Left lobe of liver (tissue), 2 donors: ENCODE measurements at places on chromosomes 12 and 14. TPM values are rescaled to one million over a fixed set of nuclear protein-coding genes. Genes with fewer than 3 reads are reported as not detected.
A peak's percentile ranks its signal among the peaks of the same experiment; 100 is the strongest.

Gene JDP2
- 12.8 TPM for total RNA-seq

Gene PRIMA1
- total RNA-seq, result 0.30 TPM

Gene MYO1A
- 0.28 TPM for total RNA-seq

Gene EML5
- total RNA-seq, result 0.13 TPM

Gene INF2
- 63.1 TPM for total RNA-seq

Gene CSAD
- 53.6 TPM for total RNA-seq

Gene ACOT6
- 1.6 TPM for total RNA-seq

Gene IFI27
- total RNA-seq, result 20.4 TPM

Gene C12orf54
- not detected for total RNA-seq

Gene PLEKHG3
- 32.8 TPM for total RNA-seq

Gene SOAT2
- total RNA-seq, result 0.25 TPM

Gene KLRC3
- not detected for total RNA-seq

Gene SOX5
- total RNA-seq, result 32.2 TPM

Gene SYCP3
- not detected for total RNA-seq

Gene ZNF219
- 8.0 TPM for total RNA-seq

Gene SMIM41
- not detected for total RNA-seq

- DNase-seq, result no peak
These were observed 2.1 kb upstream of the ATP23 start for GRCh38 chr12:57939291-57939690.

GRCh38 chr12:6083601-6084000, 40.9 kb downstream of the VWF start:
- DNase-seq, result no peak

- DNase-seq, result no peak
These were observed 12.9 kb upstream of the EPS8 start for GRCh38 chr12:15801770-15802744.

- DNase-seq, result no peak
These were observed 2.4 kb downstream of the RND1 start for GRCh38 chr12:48863291-48863690.

GRCh38 chr14:93073910-93074769, 41.6 kb downstream of the ITPK1 start:
- no peak for DNase-seq

DNA sequence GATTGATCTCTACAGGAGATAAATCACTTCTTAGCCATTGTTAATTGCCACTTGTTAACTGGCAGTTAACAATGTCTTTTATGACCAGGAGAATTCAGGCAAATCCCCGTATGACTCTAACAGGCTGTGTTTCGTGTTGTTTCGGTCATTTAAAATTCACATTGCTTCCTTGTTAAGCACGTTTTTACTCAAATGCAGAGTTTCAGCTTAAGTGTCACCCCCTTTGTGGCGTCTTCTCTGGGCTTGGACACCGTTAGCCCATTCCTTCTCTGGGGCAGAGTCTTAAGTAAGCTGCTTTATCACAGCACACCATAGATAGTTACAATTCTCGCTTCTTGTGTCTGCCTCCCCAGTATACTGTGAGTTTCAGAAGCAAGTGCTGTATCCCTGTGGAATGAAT, 205.4 kb downstream of the EPS8 start:
- DNase-seq, result no peak

- DNase-seq, result no peak
These were observed 13.5 kb downstream of the PDE1B start for GRCh38 chr12:54562750-54563356.

GRCh38 chr12:132407451-132407961, 78.1 kb upstream of the GALNT9 start:
- no peak for DNase-seq

- no peak for DNase-seq
These were observed 165.9 kb upstream of the TMEM260 start for GRCh38 chr14:56413721-56414120.

GRCh38 chr12:120148011-120148410, 31.5 kb upstream of the RAB35 start:
- no peak for DNase-seq

DNA sequence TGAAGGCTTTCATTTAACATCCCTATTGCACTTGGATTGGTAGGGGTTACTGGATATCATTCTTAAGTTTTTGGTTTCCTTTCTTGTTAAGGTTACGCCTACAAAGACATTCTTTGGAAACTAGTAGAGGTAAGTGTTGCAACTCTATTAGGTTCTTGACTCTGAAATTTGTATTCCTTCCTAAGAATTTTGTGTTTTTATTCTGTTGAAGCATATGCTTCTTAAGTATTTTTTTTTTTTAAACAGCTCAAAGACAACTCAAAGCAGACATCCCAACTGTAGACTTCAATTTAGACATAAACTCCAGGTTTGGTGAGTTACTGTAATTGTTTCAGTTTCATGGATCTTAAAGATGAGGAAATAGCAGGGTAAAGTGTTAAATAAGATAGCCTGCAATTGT, 1.1 kb upstream of the RBMS2 start:
- no peak for DNase-seq

GRCh38 chr12:47734725-47735480, 9.6 kb upstream of the ENDOU start:
- DNase-seq, result no peak

DNA sequence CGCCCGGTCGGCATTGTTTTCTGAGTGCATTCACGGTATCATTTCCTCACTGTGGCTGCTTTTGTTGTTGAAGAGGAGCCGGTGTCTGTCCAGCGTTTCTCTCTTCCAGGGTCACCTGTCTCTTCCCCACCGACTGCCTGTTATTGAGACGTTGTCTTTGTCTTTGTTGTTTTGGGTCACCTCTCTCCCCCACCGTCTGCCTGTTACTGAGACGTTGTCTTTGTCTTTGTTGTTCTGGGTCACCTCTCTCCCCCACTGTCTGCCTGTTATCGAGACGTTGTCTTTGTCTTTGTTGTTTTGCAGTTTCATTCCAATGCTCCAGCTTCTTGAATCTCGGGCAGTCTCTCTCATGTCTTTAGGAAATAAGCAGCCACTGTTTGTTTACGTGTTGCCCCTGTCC, 69.9 kb downstream of the DDX51 start:
- no peak for DNase-seq

- no peak for DNase-seq
These were observed 7.2 kb downstream of the MGP start for GRCh38 chr12:14878488-14878887.

- no peak for DNase-seq
These were observed 168.0 kb upstream of the HMGA2 start for GRCh38 chr12:65656156-65656882.

GRCh38 chr12:100652488-100652887, 79.0 kb downstream of the GAS2L3 start:
- no peak for DNase-seq

- DNase-seq, result peak; percentile 39
These were observed 155.4 kb downstream of the DIO2 start for GRCh38 chr14:80055667-80056496.

GRCh38 chr12:11941606-11942337, 129.0 kb upstream of the BCL2L14 start:
- DNase-seq, result no peak

DNA sequence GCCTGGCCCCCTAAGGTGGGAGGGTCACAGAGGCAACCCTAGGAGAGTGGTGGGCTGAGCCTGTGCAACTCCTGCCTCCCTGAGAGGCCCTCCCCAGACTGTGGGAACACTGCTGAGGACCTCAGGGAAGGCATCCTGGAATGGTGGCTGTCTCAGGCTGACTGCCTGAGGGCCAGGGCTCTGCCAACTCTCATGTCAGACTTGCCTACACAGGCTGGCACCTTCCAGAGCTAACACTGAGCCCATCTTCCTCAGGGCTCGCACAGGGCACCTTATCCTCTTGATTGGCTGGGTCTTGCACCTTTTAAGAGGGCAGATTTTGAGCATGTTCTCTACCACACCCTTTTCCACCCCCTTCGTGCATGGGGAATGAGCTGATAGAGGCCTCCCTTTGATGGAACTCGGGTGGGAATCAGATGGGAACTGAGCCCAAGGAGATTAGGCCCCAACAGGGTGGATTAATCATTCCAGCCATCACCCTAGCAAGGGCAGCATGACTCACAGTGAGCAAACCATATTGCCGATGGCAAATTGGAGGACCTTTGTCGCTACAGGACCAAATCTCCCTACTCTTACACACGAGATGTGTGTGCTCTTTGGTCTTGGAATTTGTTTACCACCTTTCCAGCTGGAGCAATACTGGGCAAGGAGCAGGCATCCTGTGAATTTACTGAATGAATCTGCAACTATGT, 702.8 kb downstream of the VRK1 start:
- DNase-seq, result no peak

GRCh38 chr12:70652451-70652850, 15.2 kb upstream of the PTPRB start:
- no peak for DNase-seq

GRCh38 chr14:93712838-93713724, 75.2 kb downstream of the PRIMA1 start:
- no peak for DNase-seq
